ENCODE measurements at places on chromosomes 2 and 18. TPM values are rescaled to one million over a fixed set of nuclear protein-coding genes. Genes with fewer than 3 reads are reported as not detected.

HOXD8 gene
- total RNA-seq = 14.9 TPM

NDUFAF7 gene
- total RNA-seq = 20.8 TPM

CFC1 gene
- total RNA-seq = not detected

IL36B gene
- not detected for total RNA-seq

SPDYA gene
- 0.38 TPM for total RNA-seq

IL1R2 gene
- 0.57 TPM for total RNA-seq

ANKRD62 gene
- not detected for total RNA-seq

AKAIN1 gene
- not detected for total RNA-seq

ST8SIA5 gene
- 6.7 TPM for total RNA-seq

NT5DC4 gene
- total RNA-seq = not detected
